ENCODE measurements at places on chromosomes 4 and X. TPM values are rescaled to one million over a fixed set of nuclear protein-coding genes. Genes with fewer than 3 reads are reported as not detected.

Gene CSAG1
- not detected for polyA plus RNA-seq

Gene TSC22D3
- polyA plus RNA-seq: 61.5 TPM

Gene IL1RAPL2
- polyA plus RNA-seq: not detected

Gene SSX4
- polyA plus RNA-seq: not detected

Gene CLTRN
- polyA plus RNA-seq: 14.6 TPM

Gene HTATSF1
- polyA plus RNA-seq: 12.6 TPM

Gene HDX
- polyA plus RNA-seq: 0.68 TPM

Gene SERTM2
- not detected for polyA plus RNA-seq

Gene ARSJ
- polyA plus RNA-seq: 1.6 TPM

Measured in pancreas (tissue), 10 donors.